ENCODE measurements at places on chromosomes 16 and 17.

DNA sequence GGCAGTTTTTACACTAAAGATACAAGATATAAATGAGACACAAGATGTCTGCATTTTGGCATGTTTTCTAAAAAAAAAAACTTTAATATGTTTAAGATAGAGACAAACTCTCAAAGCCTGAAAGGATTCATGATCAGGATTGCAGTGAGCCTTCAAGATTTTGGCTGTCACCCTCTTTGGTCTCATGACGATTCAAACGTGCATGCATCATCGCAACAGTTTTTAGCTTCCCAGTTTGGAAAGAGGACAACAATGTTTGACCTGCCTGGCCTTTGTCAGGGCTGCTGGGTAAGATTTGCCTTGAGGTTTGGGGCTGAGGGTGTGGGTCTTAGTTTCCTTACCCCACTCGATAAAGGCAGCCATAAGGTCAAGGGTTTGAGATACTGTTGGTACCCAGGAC is 134.1 kb downstream of the RGS9 start:
- DNase-seq, result no peak

DNA sequence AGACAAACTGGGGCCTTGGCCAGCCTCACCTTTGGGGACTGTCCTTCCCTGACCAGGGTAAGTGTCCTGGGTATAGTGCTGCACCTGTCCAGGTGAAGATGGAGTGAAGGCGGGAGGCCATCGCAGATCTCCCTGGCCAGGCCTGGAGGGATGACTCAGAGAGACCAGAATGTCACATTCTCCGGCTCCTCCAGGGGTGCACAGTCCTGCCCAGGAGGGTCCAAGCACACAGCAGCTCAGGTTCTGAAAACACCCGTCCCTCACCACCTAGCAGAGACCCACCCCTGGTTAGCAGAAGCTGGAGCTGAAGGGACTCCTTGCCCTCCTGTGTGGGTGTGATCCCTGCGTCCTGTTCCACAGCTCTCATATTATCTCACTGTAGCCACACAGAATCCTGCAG is 21.9 kb downstream of the FA2H start:
- no peak for DNase-seq

- DNase-seq, result no peak
These were observed 1.4 kb downstream of the SRSF2 start for GRCh38 chr17:76735586-76736348.

DNA sequence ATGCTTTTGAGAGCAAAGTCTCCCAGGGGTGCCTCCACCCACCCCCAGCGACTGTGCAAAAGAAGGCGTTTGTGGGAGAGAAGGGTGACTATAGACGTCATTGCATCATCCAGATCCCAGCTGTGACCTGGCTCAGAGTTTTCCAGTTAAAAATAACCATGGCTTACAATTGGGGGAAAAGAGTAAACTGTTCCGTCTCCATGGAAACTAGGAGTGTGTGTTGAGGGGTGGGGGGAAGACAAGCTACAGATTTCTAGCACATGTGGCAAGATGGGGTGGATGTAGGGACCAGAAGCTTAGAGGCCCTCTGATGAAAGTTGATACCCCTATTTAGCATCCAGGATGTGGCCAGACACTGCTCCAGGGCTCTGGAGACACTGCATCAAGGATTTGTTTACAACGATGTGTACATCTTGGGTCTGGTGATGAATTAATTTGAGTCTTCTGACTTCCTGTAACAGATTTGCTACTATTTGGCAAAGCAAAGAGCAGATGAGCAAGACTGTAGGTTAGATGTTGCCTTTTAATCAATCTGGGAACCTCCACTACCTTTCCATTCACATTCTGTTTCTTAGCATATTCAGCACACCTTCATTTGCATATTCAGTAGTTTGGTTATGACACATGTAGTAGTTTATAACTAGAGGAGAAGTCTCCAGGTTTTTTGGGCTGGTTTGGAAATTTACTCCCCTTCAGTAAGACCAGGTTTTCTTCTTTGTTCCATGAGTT is 6.2 kb upstream of the DUSP14 start:
- DNase-seq, result no peak

- no peak for DNase-seq
These were observed 20.2 kb downstream of the CHCT1 start for GRCh38 chr17:60442271-60443173.

- DNase-seq, result no peak
These were observed 47.6 kb downstream of the MED13 start for GRCh38 chr17:62017496-62017895.

DNA sequence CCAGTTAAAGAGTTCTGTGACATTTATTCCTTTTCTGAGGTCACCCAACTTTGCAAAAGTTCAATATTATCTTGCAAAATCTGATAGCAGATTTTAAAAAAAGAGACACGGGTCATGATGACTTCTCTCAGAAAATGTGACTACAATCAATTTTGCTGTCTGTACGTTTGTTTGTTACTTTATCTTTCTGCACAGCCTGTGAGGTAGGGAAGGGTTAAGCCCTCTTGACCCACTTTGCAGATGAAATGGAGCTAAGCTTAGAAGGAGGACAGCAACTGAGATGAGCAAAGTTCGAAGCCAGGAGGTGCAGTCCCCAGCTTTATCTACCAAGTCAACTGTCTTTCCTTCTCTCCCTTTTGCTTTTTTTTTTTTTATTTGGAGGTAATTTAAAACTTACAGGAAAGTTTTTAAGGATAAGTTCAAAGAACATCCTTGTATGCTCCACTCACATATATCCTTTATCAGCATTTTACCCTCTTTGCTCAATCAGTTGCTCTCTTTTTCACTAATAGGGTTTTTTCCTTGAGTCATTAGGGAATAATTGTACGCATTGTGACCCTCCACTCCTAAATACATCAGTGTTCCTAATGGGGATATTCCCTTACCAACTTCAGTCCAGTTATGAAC is 86.8 kb downstream of the MSI2 start:
- DNase-seq, result no peak

DNA sequence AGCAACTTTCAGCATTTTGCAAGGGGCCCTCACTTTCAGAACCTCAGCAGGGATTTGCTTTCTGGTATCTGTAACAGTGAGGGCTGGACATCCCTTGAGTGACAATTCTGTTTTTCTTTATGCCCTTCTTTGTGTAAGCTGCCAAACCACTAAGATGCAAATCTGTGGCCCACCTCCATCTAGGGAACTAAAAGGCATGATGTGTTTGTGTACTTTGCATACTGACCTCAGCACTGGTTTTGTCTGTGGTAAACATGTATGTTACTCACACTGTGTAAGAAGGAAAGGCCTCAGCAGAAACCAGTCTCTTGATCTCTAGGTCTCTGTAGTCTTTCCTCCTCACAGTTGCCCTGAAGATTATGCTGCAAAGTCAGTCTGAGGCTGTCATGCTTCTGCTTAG is 396.6 kb upstream of the DYNLRB2 start:
- DNase-seq, result no peak

DNA sequence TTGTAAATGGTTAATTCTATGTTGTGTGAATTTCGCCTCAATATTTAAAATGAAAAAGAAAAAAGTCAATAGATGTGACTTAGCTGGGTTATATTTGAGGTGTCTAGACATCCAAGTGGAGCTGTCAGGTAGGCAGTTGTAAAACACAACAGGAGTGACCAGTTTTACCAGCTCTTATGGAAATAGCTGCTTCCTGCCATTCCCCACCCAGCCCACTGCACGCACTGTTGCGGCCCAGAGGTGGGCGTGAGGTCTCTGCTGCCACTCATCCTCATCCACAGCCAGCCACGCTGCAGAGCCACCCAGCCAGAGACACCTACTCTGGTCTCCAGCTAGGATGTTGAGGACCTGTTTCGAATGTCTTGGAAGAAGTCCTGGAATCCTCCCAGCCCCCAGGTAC is 3.4 kb upstream of the CARD14 start:
- DNase-seq, result no peak

- no peak for DNase-seq
These were observed 6.1 kb downstream of the TVP23A start for GRCh38 chr16:10812312-10813098.

DNA sequence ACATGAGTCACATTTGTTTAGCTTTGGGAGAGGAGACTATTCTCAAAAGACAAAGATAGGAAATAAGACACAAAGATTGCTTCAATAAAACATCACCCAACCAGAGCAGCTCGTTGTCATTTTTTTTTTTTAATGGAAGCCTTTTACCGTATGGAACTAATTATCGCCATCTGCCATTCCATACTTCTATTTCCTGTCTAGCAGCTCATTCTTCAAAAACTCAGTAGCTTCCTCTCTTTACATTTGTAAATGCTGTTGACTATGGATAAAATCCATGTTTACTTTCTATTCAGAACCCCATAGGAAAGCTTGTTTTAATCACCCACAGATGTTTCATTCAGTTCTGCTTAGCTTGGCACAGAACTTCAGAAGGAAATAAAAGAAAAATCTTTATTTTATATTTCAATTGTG is 110.0 kb upstream of the PSMD7 start:
- no peak for DNase-seq

GRCh38 chr17:67126983-67127382 is 82.6 kb downstream of the CACNG1 start:
- no peak for DNase-seq

GRCh38 chr17:78105551-78105950 is 23.0 kb downstream of the TMC6 start:
- no peak for DNase-seq

- no peak for DNase-seq
These were observed 1.8 kb upstream of the CDRT4 start for GRCh38 chr17:15469260-15469659.

DNA sequence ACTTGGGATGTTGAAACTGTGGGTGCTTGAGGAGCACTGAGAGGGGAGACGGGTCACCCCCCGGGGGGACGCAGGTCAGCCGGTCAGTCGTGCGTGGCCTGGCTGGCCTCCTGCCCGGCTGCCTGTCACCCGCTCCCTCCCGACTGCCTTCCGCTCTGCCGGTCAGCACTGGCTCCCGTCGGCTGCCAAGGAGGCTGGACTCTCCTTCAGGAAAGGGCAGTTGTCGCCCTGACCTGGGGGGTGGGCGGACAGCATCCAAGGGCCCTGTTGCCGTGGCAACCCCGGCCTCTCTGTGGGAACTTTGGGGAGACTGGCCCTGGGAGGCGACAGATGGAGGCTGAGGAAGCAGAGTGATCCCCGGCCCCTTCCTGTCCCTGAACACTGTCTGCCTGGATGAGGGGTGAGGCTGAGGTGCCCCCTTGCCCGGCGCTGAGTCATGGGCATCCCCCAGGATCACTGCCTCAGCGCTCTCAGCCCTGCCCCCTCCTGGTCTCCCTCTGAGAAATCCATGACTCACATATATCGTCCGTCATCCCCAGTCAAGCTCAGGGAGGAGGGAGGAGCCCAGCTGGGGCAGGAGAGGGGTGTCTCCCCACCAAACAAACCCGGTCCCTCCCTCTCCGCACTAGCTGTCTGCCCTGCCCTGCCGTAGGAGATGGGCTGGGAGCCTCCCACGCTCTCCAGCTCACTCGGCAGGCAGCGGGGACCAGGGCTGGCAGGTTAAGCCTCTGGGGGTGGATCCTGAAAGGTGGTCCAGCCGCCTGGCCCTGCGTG is at the start of gene ADGRG1:
Gene ADGRG1, plus strand, starts transcription at position 623 of the 774 bp plus-strand sequence. CDS start 21,658 bp downstream, outside the sequence.
- peak; percentile 65 for DNase-seq

- DNase-seq, result no peak
These were observed 38.1 kb upstream of the KPNB1 start for GRCh38 chr17:47611372-47612350.

DNA sequence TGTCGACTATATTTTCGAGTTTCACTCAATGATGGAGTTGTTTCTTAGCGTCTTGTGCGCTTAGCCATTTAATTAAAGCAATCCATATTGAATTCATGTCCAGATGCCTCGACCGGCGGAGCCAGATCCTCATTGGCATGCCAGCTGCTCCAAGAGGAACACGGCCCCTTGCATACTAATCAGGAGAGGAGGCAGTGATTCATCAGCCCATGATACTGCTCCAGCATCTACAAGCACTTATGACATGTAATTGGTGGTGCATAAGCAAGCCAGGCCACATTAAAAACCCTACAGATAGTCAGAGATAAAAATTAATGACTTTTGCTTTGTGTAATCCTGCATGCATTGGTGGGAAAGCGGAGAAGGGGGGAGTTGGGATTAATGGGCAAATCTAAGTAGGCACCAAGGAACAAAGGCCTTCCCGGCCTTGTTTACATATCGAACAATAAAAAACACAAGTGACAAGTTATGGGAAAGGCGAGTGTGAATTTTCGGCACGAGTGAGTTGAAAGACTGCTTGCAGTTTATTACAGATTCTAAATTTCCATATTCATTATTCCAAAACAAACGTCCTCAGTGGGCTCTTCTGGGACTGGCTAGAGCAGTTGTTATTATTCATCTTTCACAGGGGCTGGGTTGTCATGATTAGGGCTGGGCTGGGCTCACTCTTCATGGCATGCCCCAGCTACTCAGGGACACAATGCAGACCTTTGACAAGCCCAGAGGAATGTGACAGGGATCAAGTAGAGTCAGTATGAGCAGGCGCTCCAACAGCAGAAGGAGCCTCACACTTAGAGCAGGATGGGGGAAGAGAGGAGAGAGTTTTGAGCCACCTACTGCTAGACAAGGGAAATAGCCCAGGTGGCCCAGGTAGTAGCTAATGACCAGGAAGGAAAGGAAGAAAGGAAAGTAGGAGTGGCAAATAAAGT is 281.7 kb upstream of the ZFHX3 start:
- peak; percentile 94 for DNase-seq

DNA sequence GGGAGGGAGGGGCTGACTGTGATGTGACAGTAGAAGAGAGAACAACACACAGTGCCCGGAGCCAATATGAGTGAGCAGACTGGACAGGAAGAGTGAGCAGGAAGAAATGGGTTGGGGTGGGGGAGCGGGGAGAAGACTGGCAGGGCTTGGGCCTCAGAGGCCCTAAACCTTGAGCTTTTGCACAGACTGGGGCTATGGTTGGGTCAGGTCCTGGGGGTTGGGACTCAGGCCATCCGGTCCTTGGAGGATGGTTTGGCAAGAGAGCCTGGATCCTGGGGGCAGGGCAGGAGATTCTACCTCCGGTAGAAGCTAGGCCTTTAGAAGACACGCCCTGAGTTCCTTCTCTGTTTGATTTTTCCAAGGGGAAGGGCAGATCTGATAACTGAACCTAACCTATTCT is 1.1 kb downstream of the CAMTA2 start:
- DNase-seq, result no peak

- no peak for DNase-seq
These were observed 113.3 kb downstream of the CCT6B start for GRCh38 chr17:34847938-34848337.

GRCh38 chr16:20676268-20676825 is 21.1 kb downstream of the ACSM1 start:
- DNase-seq, result no peak

DNA sequence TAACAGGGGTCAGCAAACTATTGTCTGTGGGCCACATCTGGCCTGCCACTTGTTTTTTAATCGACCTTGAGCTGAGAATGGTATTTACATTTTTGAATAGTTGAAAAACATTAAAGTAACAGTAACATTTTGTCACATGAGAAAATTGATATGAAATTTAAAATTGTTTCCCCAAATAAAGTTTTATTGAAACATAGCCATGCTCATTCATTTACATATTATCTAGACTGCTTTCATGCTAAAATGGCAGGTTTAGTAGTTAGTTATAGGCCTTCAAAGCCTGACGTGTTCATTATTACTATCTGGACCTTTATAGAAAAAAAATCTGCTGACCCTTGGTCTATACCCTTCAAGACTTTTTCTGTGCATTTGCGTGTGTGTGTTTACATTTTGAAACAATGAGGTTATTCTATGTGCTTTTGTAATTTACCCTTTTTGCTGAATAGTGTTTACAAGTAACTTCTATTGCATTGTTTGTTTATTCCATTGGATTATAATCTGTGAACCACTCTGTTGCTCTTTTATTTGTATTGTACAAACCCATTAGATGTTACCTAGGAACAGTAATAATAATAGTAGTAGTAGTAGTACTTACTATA is 37.1 kb downstream of the FTO start:
- no peak for DNase-seq

Data from posterior cingulate gyrus (tissue), 11 donors.